ENCODE measurements at places on chromosomes 12 and 14.

- DNase-seq, result no peak
Measured at GRCh38 chr12:45566257-45566656, 163.2 kb upstream of the ARID2 start.

GRCh38 chr12:29239336-29239735, 90.3 kb downstream of the FAR2 start:
- DNase-seq, result no peak

GRCh38 chr14:29273513-29273912, 506.9 kb downstream of the FOXG1 start:
- DNase-seq, result no peak

DNA sequence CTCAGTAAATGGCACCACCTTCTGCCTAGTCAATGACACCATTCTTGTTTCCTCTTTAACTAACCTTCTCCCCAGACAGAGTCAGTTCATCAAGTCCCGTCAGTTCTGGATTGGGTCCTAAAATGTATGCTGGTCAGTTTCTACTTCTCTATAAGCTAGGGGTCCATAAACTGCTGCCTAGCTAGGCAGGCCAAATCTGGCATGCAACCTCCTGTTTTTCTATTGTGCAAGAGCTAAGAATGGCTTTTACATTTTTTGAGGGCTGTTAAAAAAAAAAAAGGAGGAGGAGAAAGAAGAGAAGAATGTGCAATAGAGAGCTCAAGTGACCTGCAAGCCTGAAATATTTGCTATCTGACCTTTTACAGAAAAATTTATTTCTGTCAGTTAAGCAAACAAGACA, 6.4 kb upstream of the TMED10 start:
- no peak for DNase-seq

DNA sequence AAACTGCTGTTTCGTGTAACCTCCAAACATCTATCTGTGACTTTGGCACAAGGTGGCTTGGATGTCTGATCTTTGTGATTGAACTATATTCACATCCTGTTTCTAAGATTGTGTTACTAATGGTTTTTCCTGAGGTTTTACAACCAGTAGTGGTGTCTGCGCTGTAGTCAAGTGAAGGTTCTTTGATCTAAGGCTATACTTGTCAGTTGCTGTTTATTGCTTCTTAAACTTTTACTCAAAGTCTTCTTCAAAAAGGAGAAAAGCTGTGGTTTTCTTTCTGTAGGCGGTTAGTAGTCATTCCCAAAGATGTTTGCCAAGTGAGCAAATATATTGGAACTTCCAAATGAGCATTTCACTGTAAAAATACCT, 12.3 kb upstream of the CALM1 start:
- DNase-seq, result no peak

DNA sequence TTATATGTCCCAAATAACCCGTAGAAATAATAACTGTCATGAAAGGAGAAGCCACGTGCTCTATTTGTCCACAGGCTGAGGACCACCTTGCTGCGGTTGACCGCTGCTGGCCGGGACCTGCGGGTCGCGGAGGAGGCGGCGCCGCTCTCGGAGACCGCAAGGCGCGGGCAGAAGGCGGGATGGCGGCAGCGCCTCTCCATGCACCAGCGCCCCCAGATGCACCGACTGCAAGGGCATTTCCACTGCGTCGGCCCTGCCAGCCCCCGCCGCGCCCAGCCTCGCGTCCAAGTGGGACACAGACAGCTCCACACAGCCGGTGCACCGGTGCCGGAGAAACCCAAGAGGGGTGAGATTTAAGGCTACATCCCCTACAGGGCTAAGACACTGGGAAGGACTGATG, 21.0 kb downstream of the RPGRIP1 start:
- no peak for DNase-seq

- DNase-seq, result no peak
Measured at GRCh38 chr12:93022603-93023340, 93.7 kb upstream of the EEA1 start.

DNA sequence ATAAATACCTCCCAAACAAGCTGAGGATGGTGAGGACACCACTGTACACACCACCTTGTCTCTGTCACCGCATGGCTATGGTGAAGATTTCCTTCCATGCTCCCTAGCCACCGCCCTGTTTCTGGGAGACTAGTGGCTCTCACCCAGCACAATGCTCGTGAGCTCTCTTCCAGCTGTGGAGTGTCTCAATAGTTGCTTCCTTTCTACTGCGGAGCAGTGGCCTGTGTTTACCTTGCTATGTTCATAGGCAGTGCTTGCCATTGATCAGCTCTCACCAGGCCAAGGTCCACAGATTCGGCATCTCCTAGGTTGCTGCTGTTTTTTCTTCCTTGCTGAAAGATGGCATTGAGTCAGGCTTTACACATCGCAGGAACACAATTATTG, 313.6 kb upstream of the RTL1 start:
- DNase-seq, result no peak

DNA sequence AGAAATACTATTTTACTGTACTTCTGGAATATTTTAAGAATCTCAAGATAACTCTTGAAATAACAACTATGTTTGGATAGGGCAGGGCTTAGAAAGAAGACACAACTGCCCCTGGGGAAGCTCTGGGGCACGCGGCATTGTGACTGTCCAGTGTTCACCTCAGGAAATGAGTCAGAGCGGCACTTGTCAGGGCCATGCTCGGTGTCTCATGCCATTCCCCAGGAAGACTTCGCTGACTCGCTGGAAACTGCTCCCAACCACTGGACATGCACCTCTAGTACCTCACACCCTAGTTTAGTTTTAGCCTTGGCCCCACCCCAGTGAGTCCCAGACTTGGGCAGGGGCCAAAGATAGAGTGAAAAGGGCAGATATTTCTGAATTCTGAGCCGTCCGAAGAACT, 192.0 kb downstream of the TTC7B start:
- no peak for DNase-seq

GRCh38 chr14:80959496-80959895, 4.1 kb downstream of the TSHR start:
- no peak for DNase-seq

Data from stimulated activated CD8-positive, alpha-beta memory T cell treated with anti-CD3 and anti-CD28 coated beads, Interleukin-7, amount 100 ng/mL, for 1 hour (primary cell).